ENCODE measurements at places on chromosomes 11 and 22.

DNA sequence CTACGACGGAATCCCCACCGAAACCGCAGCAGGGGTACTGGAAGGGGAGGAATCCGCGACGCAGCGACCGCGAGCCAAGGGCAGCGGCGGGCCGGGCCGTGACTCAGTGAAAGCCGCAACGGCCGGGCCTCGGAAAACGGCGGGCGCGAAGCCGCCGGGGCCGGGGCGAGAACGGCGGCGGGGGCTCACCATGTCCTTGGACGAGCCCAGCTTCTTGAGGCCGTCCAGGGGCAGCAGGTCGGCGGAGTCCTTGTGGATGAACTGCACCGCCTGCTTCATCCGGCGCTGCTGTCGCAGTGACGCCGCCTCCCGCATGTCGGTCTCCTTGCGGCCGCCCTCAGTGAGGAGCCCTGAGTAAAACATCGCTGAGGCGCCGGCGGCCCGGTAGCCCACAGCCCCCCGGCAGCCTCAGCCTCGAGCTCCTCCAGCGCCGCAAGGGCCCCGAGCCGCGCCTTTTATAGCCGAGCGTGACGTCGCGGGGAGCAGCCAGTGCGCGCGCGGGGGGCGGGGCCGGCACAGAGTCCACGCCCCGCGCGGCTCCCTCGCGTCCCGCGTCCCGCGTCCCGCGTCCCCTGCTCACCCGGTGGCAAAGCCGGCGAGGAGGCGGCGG lies at the start of gene NRIP3:
Gene NRIP3, minus strand, starts transcription at position 429 of the 610 bp plus-strand sequence. Its CDS starts 66 bp downstream, at position 363.
- peak; percentile 47 for DNase-seq

DNA sequence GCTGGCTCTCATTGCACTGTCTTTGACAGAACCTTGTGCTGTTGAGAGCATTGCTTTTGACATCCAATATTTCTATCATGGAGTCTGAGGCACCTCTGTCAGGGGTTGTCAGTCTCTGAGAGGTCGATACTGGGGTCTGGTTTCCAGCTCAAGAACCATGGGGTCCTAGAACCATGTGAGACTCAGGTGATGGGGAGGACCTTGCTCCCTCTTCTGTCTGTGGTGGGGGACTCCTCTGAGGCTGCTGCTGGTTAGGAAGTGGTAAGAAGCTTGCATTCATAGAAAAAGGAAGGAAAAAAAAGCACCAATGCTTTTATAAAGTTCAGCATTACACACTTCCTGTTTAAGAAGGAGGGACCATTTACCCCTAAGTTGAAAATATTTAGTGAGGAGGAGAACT lies 91.8 kb upstream of the CD44 start:
- DNase-seq: no peak

DNA sequence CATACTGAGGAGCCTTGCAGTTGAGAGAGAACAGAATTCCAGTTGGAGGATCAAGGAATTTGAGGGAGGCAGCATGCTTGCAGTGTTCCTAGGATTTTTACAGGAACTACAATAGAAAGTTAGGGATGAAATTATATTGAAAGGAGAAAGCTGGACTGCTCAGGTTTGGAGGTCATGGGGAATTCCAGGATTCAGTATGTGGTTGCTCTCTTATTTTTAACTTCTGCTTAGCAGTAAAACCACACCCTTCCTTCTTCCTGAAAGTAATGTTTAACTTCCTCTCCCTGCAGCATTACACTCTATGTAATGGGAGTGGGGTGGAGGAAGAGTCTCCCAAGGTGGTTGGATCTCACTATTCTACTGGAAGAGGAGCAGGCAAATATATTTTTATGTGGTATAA lies 31.3 kb downstream of the CTNND1 start:
- no peak for DNase-seq

DNA sequence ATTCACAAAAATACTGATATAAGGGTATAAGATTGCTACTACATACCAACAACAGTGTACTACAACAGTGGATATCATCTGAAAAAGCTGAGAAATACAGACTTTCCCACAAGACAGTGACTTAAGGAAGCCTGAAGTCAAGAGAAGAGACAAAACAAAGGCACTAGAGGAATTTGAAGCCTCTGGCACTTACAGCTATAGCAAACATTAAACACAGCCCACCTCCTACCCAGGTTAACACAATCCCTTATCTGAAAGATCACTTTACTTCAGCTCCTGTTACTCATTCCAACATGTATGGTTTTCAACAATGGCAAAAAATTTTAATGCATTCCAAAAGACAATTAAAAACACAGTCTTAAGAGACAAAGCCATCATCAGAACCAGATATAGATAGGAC lies 388.5 kb downstream of the JRKL start:
- no peak for DNase-seq

- no peak for DNase-seq
Observed at GRCh38 chr22:26082866-26083265, 86.4 kb upstream of the SEZ6L start.

All from stimulated activated CD4-positive, alpha-beta T cell treated with anti-CD3 and anti-CD28 coated beads, TNF-alpha, amount 100 ng/mL, for 1 hour (primary cell).